ENCODE measurements at places on chromosomes 16 and 17.

GRCh38 chr17:6347776-6348175, 87.1 kb downstream of the AIPL1 start:
- DNase-seq: no peak

DNA sequence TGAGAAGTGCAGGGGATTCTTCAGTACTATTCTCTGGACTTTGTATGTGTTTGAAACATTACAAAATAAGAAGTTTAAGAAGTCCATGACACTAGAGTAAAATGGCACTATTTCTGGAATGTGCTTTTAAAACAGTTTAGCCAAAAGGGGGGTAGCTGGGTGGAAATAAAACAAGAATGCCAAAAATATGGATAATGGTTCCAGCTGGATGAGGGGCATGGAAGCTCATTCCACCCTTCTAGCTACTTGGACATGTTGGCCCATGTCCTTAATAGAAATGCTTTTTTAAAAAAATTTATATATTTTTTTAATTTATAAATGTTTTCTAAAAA, 13.1 kb downstream of the ZC3H7A start:
- no peak for DNase-seq

GRCh38 chr17:43949781-43950180, 4.0 kb downstream of the PYY start:
- no peak for DNase-seq

DNA sequence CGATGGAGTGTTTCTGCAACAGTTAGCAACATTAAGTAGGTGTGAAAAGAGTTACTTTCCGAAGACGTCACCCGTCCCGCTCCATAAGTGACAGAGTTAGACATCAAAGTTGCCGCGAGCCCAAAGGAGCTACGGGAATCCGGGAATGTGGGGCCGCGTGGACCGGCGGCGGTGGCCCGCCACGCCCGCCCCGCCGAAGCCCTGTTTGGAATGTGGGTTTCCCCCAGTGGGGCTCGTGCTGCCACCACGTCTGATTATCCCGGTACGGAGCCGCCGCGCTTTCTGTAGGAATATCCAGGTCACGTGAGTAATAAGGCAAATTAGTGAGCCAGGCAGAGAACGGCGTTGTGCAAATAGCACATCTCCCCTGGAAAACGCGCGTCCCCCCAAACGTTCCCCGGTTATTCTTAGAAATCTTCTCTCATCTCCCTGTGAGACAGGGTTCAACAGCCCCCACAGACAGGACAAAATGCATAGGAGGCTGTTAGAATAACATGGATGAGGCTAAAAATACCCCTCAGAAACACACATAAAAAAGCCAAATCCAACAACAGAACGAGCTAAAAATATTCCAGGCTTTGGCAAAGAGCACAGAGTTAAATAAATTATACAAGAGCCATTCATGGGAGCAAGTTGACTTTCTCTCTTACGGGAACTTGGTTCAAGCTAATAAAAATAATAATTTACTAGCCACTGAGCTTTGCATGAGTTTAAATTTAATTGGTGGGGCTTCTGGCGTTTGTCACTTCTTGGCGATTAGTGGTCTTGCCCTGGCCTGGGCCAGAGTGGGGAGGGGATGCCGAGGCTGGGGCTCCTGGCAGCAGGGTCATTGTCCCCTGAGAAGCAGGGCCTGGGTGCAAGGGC, 8.6 kb downstream of the BAHCC1 start:
- no peak for DNase-seq

GRCh38 chr17:74637265-74637664, 13.7 kb upstream of the CD300E start:
- DNase-seq: no peak

DNA sequence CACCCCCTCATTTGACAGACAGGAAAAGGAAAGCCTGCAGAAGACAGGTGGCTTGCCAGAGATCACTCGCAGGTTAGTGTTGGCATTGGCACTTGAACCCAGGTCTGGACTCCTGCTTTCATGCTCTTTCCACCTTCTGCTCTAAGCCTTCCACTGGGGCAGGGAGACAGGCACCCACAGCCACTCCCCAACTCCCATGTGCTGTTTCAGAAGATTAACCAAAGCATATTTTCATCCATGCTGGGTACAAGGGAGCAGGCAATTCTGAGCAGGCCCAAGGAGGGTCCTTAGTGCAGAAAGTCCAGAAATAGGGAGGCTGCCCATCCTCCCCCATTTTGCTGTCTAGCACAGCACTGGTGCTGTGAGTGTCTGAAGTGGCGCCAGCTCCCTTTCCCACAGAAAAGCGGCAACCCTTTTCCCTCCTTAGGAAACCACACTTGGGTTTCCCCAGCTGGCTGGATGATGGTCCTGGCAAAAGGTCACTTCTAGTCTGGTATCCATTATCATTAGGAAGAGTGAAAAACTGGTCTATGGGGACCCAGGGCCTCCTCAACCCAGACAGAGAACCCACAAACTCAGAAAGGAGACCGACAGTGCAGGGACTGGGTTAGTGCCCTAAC, 2.0 kb upstream of the CAVIN1 start:
- DNase-seq: no peak

DNA sequence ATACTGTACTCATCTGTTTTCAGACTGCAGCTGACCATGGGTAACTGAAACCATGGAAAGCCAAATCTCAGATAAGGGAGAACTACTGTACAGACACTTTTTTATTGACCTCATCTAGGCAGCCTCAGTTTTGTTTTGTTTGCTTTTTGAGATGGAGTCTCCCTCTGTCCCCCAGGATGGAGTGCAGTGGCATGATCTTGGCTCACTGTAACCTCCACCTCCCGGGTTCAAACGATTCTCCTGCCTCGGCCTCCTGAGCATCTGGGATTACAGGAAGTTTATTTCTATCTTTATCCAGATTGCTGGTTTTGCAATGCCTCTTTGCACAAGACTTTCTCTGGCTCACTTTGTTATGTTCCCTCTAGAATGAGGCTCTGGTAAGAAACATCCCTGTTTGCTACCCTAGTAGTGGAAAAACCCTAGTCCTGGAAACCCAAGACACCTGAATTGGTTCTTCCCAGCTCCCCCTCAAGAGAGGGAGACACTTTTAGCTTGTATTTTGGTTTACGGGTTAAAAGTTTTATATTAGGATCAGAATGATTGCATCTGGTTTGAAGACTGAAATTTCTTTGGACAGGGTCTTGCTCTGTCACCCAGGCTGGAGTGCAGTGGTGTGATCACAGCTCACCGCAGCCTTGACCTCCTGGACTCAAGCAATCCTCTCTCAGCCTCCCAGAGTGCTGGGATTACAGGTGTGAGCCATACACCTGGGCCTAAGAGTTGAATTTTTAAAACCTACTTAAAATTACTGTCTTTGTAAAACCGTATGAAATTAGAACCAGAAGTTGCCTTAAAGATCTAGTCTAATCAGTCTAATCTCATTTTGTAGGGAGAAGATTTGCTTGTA, 38.9 kb downstream of the ZNF207 start:
- DNase-seq: no peak

- DNase-seq: no peak
Measured at GRCh38 chr17:42460371-42460770, 1.7 kb downstream of the ATP6V0A1 start.

DNA sequence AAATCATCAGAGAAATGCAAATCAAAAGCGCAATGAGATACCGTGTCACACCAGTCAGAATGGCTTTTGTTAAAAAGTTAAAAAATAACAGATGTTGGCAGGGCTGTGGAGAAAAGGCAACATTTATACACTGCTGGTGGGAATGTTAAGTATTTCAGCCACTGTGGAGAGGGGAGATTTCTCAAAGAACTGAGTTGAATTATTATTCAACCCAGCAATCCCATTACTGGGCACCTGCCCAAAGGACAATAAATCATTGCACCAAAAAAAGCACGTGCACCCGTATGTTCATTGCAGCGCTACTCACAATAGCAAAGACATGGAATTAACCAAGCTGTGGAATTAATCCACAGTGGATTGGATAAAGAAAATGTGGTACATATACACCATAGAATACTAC, 204.7 kb downstream of the HS3ST4 start:
- DNase-seq: no peak

GRCh38 chr16:66746682-66747081, 4.7 kb downstream of the DYNC1LI2 start:
- DNase-seq: no peak

DNA sequence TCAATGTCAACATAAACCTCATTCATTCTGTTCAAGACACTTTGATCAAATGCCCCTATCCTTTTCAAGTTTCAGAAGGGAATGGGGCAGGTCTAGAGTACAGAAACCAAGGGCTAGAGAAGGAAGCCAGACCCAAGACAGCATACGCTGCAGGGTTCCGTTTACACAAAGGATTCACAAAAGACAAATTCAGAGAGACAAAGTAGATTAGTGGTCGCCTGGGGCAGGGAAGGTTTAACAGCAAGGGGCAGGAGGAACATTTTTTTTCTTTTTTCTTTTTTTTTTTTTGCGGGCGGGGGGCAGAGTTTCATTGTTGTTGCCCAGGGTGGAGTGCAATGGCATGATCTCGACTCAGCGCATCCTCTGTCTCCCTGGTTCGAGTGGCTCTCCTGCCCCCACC, 19.9 kb upstream of the TRAP1 start:
- DNase-seq: no peak

DNA sequence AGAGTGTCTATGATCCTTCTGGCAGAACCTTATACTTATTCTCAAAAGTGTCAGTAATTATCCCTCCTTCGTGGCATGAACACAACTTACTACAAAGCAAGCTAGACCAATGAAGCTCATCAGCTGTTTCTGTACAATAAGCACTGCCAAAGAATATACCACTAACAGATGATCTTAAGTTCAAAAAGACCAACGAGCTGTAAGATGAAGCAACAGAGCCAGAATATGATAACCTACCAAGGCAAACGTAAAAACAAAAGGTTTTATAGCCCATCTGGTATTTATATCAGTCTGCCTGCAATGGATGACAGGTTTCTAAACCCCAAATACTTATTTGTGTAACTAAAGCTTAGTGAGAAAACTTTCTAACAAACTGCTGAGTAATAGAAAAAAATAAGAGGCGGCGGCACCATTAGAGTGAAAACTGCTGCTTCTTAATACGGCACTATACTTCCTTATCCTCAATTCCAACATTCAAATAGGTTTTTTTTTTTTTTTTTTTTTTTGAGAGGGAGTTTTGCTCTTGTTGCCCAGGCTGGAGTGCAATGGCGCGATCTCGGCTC, 22.1 kb downstream of the NME2 start:
- no peak for DNase-seq

DNA sequence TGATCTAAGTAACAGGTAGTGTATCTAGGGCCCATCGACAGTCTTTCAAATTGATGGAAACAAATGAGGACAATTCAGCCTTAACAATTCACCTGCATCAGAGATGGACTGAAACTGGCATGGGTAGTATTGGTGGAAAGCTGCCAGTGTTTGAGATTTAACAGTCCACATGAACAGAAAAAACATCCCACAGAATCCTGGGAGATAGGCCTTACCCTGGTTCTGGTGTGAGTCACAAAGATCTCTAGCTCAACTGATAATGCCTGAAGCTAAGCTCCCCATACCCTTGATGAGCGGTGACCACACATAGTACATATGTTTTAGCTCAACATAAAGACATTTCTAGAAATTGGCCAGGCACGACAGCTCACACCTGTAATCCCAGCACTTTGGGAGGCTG, 21.9 kb downstream of the CRK start:
- no peak for DNase-seq

GRCh38 chr16:30163538-30163937, 19.9 kb upstream of the CORO1A start:
- DNase-seq: no peak

GRCh38 chr17:81083125-81083765, 48.3 kb downstream of the BAIAP2 start:
- no peak for DNase-seq

DNA sequence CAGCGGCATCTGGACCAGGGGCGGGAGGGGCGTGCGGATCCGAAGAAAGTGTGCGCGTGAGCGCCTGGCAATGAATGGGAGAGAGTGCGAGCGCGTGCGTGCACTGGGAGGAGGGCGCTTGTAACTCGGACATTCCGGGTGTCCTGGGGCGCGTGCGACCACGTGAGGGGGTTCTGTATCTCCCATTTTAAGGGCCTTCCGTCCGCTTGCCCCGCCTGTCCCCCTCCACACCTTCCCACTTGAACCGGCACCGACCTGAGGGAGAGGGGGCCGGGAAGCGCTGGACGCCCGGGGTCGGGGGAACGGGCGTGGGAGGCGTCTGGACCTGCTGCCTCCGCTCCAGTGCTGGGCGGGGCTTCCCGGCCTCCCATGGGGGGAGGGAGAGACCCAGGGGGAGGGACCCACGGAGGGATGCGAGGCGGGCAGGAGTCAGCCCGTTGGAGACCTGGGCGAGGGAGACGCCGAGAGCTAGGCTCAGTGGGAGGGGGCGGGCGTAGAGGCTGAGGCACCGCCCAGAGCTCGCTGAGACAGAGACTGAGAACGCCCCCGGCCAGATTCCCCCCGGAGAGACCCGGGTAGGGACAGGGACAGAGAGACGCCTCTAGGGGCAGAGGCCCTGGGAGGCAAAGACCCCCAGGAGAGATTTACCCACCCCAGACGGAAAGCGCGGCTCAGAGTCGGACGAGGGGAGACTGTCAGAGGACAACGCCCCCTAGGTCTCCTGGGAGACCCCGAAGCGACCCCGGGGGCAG, at the start of gene KREMEN2:
Gene KREMEN2 (plus strand): TSS at position 553 of the 752 bp plus-strand sequence. CDS start 246 bp downstream, outside the sequence.
- DNase-seq: peak; percentile 75

DNA sequence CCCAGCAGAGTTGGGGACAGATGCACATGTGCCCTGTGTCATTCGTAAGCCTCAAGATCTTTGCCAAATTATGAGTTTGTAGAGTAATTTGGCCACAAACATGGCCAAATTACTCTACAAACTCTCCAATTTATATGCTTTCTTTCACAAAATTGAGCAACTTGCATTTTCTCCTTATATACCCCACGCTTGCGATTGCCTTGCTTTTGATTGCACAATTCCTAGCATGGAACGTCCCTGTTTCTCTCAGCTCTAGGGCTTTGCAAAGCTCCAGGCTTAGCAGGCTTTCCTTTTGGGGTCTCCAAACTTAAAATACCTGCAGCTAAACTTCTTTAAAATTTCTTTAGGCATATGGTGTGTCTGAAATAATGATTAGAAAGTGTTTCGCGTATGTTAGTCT, 28.5 kb upstream of the MAF start:
- no peak for DNase-seq

DNA sequence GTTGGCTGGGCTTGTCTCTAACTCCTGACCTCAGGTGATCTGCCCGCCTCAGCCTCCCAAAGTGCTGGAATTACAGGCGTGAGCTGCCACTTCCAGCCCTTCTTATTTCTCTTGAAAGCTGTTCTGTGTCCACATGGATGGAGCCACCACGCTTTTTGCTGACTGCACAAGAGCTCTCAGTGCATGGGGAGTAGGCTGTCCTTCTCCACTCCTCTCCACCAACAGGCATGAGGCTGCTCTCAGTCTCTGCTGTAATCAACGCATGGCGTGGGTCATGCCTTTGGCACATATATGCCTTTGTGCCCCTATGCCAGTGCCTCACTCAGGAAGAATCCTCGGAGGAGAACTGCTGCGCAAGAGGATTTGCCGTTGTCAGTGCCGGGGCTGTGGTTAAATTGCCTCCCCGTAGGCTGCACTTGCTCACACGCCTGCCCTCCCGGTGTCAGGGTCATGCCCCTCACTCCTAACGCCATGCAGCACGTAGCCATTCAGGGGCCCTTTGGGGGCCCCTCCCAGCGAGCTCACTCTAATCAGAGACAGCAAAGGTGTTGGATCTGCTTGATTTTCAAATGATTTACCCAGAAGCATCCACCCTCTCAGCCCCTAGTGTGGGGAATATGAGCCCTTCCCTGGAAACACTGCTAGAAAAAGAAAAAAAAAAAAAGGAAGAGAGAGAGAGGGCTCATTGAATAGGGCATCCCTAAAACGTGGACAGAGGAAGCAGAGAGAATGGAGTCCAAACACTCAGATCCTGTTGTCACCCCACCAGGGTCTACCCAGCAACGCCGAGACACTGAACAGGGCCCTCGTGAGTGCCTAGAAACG, 47.5 kb upstream of the ZCCHC14 start:
- DNase-seq: no peak

GRCh38 chr17:48552466-48553189, 7.7 kb upstream of the HOXB2 start:
- peak; percentile 70 for DNase-seq
